Pericardium fibroblast (primary cell): ENCODE measurements at places on chromosomes 3 and 15. TPM values are rescaled to one million over a fixed set of nuclear protein-coding genes. Genes with fewer than 3 reads are reported as not detected.

The THAP10 gene
- 2.2 and 2.5 TPM in 2 replicates for total RNA-seq

The CADPS gene
- total RNA-seq, result under 0.01 TPM in 1 of 2 replicates, not detected in the other

The PLSCR2 gene
- total RNA-seq, result not detected in 2 replicates

The C3orf22 gene
- total RNA-seq, result not detected in 2 replicates

The SMCO1 gene
- total RNA-seq, result not detected in 2 replicates

The ADAMTSL3 gene
- total RNA-seq, result 0.26 and 4.2 TPM in 2 replicates

The ZNF620 gene
- 0.35 and 0.51 TPM in 2 replicates for total RNA-seq

The HYPK gene
- total RNA-seq, result 7.1 and 10.0 TPM in 2 replicates

The ZNF660 gene
- 1.3 and 1.9 TPM in 2 replicates for total RNA-seq

The C3orf49 gene
- not detected in 2 replicates for total RNA-seq

The CPLX3 gene
- total RNA-seq, result not detected in 2 replicates

The ARPP21 gene
- 3.0 TPM in 1 of 2 replicates, not detected in the other for total RNA-seq

The PLSCR4 gene
- 65.5 and 162 TPM in 2 replicates for total RNA-seq
